ENCODE measurements at places on chromosomes 3 and 15. TPM values are rescaled to one million over a fixed set of nuclear protein-coding genes. Genes with fewer than 3 reads are reported as not detected.

Gene CD80
- 23.1 TPM for total RNA-seq

- peak; percentile 69 for DNase-seq
Measured at GRCh38 chr15:70251246-70251990, 153.7 kb upstream of the TLE3 start.

DNA sequence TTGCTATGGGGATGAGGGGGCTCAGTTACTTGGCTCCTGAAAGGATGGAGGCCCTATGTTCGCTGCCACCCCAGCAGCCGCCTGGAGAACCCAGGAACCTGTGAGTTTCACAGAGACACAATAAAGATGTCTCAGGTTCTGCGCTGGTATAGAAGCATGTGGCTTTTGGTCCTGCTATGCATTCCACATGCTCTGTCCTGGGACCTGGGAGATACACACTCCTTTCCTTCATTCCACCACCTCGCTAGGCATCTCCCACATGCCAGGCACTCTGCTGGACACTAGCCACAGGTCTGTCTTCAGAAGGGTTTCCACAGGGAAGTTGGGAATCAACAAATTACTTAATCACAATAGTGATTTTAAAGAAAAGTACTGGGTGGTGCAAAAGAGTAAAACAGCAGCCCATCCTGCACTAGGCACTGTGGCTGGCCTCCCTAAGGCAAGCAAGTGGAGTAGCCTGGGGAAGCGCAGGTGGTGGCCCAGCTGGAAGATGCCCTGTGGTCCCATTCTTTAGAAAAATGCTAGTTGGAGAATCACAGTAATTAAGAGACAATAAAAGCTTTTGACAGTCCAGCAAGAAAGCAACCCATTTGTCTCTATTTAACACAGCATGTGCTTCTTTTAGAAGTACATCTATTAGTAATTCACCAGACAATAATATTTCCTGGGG is 408.9 kb upstream of the WNT5A start:
- DNase-seq, result no peak

DNA sequence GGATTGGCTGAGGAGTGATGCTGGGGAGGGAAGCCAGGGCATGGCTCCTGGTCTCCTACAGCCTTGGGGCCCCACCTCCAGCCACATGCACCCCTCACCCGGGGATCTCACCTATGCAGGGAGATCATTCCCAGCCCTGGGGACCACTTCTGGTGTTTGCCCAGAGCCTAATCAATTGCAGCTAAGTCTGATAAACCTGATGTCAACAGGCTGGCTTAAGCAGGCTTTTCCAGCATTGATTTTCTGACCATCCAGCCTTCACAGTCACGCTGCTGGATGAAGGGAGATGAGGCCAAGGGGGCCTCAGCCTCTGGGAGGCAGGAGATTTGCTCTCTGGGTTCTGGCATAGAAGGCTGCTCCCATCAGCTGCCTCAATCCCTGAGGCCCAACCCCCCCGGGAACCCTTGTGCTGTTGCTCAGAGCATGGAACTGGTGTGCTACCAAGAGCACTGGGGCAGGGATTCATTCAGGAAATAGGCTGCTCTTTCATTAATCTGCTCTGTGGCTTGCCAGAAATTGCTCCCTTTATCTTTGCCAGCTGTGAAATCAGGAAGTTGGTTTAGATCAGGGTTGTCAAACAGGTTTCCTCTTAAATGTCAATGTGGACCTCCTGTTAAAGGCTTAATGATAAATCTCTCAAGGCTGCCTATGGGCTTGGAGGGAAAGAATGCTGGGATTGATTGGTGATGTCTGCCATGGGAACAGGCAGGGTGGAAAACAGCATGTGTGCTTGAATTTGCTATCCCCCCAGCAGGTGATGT is 19.0 kb downstream of the FAM3D start:
- DNase-seq, result no peak

Gene PAK2
- 112 TPM for total RNA-seq

GRCh38 chr3:12708584-12709192 is 44.8 kb upstream of the RAF1 start:
- no peak for DNase-seq
